Suppressor macrophage treated with lipopolysaccharide for 1 hour (primary cell): ENCODE measurements at places on chromosomes 7 and 10.

- DNase-seq = no peak
Observed at GRCh38 chr7:101104193-101104713, 19.0 kb downstream of the TRIM56 start.

DNA sequence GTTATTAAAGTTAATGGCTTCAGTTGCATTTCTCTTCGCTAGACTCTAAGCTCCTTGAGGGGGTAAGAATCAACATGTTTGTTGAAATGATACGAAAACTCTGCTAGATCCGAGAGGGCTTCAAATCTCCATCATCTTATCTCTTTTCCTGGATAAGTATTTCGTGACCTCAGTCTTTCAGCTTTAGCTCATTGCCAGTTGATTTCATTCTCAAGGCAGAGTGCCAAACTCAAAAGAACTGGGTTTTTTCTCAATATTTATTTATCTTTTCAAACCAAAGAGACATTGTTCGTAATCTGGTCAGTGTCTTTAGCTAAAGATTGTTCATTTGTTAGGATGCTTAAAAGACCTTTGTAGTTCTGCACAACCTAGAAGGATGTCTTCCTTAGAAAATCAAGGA is 108.9 kb downstream of the ARID5B start:
- DNase-seq = no peak

GRCh38 chr7:50281680-50282445 is 22.7 kb upstream of the IKZF1 start:
- DNase-seq = peak; percentile 87

- DNase-seq = no peak
Observed at GRCh38 chr10:81874875-81875466, at the start of gene NRG3. TSS of gene NRG3 (plus strand) at chr10:81875194.

GRCh38 chr10:80288849-80289248 is 609 bp downstream of the MAT1A start:
- DNase-seq = no peak

GRCh38 chr10:1255118-1255517 is 198.9 kb downstream of the WDR37 start:
- DNase-seq = no peak

DNA sequence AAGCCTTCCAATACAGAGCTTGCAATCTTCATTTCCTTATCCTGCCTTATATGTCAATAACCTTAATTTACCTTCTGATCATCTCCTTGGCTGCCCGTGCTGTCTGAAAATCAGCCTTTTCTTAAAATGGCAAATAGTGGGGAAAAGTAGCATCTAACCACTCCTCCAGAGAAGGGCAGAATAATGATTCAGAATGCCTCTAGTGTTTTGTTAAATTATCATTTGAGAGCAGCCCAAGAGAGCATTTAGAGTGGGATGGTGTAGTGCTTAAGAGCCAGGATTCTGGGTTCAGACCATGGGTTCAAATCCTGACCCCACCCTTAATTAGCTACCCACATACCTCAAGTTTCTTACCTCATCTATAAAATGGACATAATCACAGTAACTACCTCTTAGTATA is 4.6 kb upstream of the TMEM139 start:
- no peak for DNase-seq

- no peak for DNase-seq
Observed at GRCh38 chr10:22611425-22612115, 102.8 kb downstream of the PIP4K2A start.

DNA sequence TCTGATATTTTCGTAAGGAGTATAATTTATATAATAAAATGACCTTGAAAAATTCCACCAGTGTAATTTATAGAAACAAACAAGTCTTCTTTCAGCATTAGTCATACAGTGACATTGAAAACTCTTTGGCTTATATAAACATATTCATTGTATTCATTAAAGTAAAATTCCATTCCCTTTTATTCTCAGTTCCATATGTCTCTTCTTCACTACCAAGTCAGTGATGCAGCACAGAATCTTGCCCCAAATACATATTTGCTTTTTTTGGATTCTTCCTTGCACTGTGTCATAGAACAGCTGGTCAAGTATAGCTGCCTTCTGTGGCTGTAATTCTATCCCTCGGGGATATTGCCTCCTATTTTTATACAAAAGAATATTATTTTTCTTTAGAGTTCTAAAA is 884.5 kb upstream of the POT1 start:
- no peak for DNase-seq

DNA sequence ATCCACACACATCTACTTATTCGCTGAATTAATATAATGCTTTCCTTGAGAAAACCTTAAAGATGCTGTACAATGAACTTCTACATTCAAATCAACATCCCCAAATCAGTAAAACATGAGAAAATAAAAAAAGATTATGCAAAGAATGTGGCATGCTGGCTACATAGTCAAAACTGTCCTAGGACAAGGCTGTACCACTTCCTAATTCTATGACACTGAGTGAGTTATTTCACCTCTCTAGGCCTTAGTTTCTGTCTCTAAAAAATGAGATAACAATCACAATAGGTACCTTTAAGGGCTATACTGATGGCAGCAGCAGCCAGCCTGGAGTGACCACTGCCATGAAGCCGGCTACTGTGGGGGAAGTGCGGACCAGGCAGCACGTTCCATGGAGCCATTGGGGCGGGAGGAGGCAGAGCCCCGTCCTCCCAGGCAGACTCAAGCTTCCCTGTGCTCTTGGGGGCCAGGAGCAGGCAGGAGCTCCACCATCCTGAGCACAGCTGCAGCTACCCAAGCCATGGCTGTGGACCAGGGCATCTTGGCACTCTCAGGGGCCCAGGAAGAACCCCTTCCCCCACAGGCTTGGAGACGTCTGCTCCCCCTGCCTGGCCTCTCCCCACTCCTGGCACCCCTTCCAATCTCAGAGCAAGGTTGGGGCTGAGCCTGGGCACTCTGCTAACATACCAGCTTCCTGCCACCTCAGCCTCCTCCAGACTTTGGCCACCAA is 110.2 kb downstream of the ELAPOR2 start:
- DNase-seq = no peak

DNA sequence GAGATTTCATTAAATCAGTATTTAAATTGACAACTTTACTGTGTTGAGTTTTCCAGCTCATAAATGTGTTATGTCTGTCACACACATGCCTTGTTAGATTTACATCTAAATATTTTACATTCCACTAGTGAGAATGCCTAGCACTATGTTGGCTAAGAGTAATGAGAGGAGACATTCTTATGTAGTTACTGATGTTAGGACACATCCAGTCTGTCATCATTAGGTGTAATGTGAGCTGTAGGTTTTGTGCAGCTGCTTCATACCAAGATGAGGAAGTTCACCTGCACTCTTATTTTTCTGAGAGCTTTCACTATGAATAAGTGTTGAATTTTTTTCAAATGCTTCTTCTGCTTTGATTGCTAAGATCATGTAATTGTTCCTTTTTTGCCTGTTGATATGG is 218.0 kb upstream of the IGFBP3 start:
- DNase-seq = no peak

- DNase-seq = peak; percentile 63
Observed at GRCh38 chr10:122856902-122857301, 11.2 kb upstream of the CUZD1 start.

DNA sequence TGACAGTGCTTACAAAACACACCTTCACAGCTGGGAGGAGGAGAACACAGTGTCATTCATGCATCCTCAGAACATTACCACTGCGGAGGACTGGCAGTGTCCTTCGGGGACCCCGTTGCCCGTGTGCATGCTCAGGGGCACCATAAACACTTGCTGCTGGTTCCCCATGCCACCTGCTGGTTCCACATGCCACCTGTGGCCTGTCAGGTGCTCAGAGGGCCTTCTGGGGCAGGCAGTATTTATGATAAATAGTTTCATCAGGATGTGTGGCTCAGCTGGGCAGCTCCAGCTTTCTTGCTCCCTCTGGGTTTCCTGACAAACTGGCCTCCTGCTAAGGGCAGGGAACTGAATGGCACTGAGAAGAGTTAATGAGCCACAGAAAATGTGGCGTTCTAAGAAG is 32.1 kb downstream of the CELF2 start:
- DNase-seq = no peak

GRCh38 chr10:87978166-87978565 is 114.7 kb downstream of the PTEN start:
- no peak for DNase-seq

DNA sequence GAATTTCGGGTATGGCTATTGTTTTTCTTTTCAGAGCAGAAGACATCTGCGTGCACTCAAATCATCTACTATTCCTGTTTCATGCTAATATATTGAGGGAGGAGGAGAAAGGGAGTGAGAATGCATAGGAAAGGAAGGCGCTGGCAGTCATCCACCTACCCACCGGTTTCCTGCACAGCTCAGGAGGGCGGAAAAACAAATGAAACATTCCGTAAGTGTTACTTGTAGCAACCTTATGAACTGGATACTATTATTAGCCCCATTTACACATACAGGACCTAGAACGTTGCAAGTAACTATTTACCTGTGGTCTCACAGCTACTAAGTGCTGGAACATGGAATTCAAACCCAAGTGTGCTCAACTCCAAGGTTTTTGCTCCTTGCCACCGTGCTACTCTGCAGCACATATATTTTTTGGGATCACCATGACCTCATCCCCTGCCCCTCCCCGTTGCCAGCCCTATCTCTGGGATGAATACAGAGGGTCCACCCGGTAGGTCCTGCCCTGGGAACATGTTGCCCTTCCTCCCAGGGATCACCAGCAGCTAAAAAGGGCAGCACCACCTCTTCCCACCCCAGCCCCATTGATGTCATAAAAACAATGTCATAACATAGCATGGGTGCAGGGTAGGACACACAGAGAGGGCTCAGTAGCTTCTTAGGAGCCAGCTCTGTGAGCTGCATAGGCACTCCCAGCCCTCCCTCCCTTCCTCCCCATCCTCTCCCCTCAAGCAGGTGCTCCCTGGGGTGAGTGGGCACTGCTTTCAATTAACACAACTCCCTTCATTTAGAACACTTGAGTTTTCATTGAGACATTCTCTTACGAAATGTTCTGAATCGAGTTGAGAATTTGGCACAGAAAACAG is 16.9 kb downstream of the GFRA1 start:
- no peak for DNase-seq

DNA sequence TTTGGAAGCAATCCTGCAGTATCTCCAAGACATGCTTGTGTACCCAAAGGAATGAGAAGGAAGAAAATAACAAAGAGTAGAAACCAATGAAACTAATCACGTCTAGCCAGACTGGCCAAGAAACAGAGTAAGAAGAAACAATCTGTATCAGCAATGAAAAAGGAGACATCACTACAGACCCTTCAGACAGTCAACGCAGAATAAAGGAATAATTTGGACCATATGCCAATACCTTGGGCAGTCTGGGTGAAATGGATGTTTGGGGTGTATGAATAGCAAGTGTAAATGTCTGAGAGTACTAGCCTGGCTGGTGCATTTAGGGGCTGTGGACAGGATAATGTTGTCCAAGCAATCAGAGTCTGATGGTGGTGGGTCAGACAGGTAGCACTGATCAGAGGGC is 61.1 kb downstream of the SLC29A4 start:
- no peak for DNase-seq

DNA sequence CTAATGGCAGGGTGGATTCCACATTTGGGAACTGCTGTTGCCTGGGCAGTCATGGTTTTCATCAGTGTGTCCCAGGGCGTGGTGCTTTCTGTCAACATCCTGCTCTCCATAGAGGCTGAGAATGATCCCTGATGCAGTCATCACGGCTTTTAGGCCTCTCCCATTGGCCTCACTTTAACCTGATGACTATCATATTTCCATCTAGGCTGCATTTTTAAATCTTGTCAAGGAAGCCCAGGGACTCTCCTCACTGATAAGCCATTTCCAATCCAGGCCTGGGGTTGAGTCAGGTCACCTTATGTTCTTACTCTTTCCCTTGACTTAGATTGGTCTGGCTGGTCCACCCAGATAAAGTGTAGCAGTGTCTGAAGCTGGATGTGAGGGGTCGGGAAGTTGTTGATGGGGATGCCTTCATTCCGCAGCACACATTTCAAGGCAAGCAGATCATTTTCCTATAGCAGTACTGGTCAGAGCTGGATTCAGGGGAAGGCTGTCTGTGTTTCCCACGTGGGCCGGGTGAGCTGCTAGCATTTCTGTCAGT is 177.0 kb downstream of the AUTS2 start:
- no peak for DNase-seq

GRCh38 chr7:83306502-83306901 is 143.8 kb upstream of the PCLO start:
- DNase-seq = peak; percentile 7

- DNase-seq = no peak
Observed at GRCh38 chr10:45227042-45227441, 88.4 kb downstream of the OR13A1 start.

- DNase-seq = no peak
Observed at GRCh38 chr10:52918714-52919305, 146.2 kb upstream of the MBL2 start.

DNA sequence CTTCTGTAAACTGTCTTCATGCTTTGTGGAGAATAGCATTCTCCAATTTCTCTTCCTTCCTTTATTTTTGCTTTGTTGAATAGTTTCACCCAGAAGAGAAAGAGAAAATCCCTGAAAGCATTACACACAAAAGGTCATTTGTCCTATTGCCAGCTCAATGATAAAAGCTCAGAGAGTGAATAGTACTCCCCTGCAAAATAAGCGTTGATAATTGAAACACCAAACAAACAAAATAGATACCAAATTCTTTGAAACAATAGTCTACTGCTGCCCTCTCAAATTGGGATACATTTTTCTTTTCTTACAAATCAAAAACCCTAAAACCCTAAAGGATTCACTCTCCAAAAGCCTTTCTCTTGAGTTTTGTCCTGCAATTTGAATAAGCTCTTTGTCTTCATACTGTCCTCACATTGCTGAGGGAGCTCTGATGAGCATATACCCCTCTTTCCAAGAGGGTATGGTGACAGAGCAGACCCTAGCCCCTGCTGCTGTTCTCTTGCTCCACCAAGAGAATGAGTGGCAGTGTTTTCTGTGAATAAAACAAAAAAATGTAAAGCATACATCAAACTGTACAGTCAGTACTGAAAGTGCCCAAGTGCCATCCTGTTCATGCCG is 134.4 kb downstream of the CSTF2T start:
- no peak for DNase-seq

GRCh38 chr10:112361951-112362751 is 11.8 kb upstream of the ACSL5 start:
- DNase-seq = no peak

DNA sequence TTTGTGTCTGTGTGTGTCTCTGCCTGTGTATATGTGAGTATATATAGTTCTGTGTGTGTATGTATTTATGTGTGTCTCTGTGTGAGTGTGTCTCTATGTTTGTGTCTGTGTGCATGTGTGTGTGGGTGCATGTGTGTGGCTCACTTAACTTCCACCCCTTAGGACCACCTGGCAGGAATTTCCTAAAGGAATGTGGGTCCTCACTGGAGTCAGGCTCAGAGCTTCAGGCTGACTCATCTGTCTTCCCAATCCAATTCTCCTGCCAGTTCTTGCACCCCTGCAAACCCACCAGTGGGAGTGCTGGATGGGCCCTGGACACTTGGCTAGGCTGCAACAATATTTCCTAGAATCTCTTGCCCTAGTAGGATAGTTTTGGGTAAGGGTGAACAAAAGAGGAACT is 70.2 kb upstream of the GRB10 start:
- no peak for DNase-seq

GRCh38 chr7:44580945-44581878 is 819 bp downstream of the TMED4 start:
- DNase-seq = no peak

- DNase-seq = peak; percentile 93
Observed at GRCh38 chr7:44073664-44074348, 8.4 kb upstream of the PGAM2 start.
